Spinal cord (tissue), 10 donors: ENCODE measurements at places on chromosomes 7 and 10.

- no peak for DNase-seq
These were observed 93.5 kb downstream of the KLF6 start for GRCh38 chr10:3691482-3691881.

DNA sequence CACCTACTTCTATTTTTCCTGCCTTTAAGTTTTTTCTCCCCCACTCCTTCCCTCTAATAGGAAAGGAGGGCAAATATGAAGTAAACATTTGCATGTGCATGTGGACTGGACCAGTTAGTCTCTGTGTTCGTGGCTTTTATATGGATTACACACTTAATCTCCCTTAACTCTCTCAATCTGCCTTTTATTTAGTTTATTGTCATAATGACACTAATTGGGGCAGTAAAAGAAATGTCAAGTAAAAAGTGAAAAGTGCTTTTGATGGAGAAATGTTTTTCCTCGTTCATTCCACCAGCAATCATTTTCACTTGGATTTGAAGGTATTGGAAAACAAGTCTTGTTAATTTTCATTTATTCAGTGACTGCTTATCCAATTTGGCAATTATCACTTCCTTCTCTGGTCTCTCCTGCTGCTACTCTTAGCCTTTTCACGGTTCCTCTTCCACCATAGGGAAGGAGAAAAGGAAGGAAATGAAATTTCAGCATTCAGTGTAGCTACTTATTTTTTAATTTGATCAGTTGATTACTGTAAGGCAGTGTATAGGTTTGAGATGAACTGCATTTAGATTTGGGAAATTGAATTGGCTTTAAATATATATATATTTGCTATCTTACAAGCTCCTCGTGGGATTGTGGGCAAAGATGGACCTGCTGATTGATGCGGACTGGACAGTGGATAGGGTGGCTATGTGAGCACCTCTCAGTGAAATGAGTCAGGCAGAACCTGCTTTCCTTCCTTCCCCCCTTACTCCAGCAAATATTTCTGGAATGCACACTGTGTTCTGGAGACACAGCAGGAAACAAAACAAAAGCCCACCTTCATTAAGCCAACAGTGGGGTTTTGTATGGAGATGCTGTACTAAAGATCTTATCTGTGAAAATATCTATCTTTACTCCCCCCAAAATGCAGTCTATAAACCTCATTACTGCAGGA is 77.5 kb downstream of the LRRC4 start:
- DNase-seq, result no peak

DNA sequence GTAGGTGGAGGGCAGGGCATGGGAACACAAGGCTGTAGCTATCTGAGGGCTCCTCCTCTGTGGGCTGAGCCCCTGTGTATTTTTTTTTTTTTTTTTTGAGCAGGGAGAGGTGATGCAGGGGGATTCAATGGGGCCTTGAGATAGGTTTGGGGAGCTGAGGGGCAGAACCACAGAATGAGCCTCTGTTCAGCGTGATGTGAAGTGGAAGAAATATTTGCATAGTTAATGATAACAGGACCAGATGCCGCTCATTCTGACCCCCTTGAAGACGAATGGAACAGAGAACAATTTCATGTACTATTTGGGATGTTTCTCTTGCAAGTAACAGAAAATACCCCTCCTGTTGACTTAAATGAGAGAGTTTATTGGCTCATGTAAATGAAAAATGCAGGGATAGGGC is 69.7 kb upstream of the EMX2 start:
- no peak for DNase-seq

GRCh38 chr7:41504214-41504980 is 198.5 kb downstream of the INHBA start:
- no peak for DNase-seq

DNA sequence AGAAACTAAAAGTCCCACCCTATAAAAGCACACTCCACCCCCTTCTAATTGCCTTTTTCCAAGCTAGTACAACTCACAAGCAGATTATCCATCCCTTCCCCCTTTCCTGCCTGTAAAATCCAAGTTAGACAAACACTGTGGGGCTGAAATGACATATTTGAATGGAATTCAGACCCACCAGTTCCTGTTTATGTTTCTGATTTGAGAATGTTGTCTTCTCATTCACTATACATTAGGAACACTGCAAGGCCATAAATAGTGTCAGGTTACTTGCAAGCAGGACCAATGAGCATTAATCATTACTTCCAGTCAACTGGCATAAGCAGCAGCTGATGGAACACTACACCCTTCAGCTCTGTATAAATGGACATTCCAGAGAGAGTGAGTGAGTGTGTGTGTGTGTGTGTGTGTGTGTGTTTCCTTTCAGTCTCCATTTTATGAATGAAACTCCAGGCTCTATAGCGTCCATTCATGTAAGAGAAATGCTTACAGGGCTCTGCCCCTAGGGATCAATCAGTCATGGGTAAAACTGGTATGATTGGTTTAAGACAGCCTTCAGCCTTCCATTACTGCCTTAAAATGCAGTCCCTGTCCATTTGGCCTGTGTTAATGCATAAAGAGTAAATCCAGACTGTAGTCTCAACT is 69.3 kb downstream of the ETV1 start:
- DNase-seq, result peak; percentile 86

GRCh38 chr7:7051206-7051877 is 131.0 kb upstream of the C1GALT1 start:
- no peak for DNase-seq

- DNase-seq, result no peak
These were observed 38.2 kb upstream of the SLC26A4 start for GRCh38 chr7:107622429-107622828.

DNA sequence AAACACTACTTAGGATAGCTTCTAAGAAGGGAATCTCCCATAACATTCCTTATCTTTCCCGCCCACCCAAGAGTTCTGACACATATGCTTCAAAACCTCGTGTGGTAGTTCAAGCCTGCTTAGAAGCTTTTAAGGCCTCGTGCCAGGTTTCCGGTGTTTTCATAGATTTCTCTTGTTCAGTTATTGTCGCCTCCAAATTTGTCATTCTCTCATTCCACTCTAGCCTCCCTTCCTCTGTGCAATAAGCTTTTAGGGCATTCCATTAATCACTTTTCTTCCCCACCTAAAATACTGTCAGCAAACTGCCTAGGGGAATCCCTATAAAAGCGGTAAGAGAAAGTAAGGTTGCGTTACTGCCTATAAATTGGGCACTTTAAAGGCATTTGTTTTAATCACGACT is 718 bp upstream of the BPGM start:
- no peak for DNase-seq

DNA sequence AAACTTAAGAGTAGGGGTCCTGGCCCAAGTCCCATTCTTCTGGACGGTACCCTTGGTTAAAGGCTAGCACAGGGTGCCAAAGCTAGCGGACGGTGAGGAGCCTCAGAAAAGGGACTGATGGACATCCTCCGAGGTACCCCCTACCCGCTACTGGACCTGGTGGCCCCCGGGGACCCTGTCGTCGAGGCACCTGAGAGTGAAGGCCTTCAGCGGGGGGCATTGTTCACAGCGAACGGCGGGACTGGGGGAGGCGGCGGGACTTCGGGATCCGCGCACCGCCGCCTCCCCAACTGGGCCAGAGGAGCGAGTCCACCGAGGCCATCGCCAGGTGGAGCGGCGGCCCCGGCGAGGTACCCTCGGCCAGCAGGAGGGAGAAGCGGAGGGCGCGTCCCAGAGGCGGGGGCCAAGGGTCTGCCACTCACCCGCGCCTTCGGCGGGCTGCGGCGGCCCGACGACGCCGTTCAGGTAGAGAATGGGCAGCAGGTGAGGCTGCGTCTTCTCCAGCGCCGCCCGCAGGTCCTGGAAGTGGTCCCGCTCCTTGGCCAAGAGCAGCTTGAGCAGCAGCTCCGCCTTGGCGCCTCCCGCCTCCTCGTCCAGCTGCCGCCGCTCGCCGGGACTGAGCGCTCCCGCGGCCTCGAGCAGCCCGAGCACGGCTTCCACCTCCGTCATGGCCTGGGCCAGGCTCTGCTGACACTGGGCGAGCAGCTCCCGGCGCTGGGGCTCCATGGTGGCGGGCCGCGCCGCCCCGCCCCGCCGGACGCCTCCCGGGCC is 575 bp downstream of the DLG5 start:
- peak; percentile 81 for DNase-seq

DNA sequence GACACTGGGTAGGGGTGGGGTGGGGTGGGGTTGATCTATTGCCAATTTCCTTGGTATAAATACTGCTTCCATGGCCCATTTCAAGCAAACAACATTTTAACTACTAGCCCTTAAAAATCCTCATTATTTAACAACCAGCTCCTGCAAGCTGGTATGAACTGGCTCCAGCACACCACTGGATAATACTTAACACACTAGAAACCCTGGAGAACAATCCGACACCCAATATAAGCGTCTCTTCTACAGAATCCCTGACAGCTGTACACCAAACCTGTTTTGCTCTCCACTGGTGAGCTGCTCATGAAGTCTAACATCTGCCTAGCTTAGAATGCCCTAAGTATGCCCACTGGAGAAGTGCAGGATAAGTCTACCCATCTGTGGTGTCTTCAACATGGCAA is 116.8 kb downstream of the HIPK2 start:
- DNase-seq, result no peak

- DNase-seq, result no peak
These were observed 91.6 kb downstream of the AMPH start for GRCh38 chr7:38539477-38540081.

GRCh38 chr10:77987671-77988255 is 41.6 kb downstream of the POLR3A start:
- no peak for DNase-seq

- DNase-seq, result no peak
These were observed 3.5 kb upstream of the PFKFB3 start for GRCh38 chr10:6199131-6199733.

DNA sequence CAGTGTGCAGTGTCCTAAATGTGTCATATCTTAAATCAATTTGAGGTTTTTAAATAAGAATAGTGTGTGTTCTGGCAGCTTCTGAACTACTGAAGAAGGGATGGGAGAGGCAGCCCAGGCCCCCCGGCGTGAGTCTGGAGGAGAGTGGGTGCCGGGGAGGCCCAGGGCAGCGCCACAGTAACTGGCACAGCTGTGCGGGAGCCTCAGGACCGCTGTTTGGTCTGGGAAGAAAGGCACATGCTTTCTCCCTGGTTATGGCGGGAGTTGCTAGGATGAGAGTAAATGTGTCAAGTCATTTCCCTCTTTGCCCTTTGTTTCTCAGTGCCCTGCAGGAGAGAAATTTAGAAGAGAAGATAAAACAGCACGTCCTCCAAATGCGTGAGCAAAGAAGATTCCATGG is 31.9 kb upstream of the PWWP2B start:
- DNase-seq, result no peak

DNA sequence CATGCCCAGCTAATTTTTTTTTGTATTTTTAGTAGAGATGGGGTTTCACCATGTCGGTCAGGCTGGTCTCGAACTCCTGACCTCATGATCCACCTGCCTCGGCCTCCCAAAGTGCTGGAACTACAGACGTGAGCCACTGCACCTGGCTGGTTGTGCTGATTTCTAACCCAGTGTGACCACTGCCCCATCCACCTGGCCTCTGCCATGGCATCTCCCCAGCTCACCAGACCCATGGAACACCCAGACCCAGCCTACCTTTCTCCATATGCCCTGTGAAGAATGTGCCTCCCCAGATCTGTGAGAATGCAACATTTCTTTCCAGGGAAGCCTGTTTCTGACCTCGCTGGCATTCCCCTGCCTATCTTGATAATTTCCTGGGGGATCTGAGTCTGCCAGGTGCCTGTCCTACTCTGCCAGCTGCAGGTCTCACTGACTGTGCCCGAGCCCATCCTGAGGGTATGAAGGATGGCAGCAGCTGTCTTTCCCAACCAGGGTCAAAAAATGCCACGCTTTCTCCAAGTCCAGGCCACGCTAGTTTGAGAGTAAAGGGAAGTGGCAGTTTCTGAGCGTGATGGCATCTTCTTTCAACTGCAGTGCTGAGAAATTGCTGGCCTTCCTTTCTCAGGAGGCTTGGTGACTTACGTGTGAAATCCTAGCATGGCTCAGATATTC is 324.4 kb upstream of the ZNF32 start:
- no peak for DNase-seq

DNA sequence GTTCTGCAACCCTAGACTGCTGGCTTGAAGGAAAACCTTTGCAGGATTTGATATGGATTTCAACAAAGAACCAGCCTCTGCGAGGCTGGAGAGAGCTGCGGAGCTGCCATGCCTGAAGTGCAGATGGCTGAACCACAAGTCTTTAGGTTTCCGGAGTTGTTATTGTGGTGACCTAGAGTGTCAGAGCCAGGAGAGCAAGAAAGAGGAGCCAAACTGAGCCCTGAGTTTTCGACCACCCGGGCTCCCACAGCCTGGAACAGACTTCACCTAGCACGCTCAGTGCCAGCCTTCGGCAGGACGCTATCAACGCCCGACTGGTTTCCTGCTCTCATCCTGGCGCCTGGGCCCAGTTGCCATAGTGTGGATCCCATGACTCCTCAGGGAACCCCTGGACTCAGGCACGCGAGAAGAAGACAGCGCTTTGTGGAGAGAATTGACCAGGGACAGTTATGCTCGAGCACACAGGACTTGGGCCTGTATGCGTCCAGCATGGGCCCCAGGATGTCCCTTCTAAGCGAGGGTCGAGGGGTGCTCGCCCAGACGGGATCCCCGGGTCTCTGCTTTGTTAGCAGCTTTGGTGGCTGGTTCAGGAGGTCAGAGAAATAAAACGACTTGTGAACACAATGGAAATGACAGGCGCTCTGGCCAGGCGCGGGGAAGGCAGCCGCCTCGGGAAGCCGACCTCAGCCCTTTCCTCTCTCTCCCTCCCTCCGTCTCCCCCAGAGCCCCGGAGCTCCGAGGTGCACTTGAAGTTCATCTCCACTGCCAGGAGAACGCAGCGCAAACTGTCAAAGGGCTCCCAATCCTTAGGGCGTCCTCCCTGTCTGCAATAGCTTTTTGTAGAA is 1.8 kb upstream of the GAD2 start:
- DNase-seq, result peak; percentile 65

- DNase-seq, result no peak
These were observed 35.5 kb downstream of the FRMPD2 start for GRCh38 chr10:48238826-48239520.

GRCh38 chr10:129768437-129769355 is 195.4 kb downstream of the EBF3 start:
- no peak for DNase-seq

- no peak for DNase-seq
These were observed 163.1 kb upstream of the AGR3 start for GRCh38 chr7:17044861-17045260.

- no peak for DNase-seq
These were observed 35.0 kb downstream of the YKT6 start for GRCh38 chr7:44235582-44236332.

DNA sequence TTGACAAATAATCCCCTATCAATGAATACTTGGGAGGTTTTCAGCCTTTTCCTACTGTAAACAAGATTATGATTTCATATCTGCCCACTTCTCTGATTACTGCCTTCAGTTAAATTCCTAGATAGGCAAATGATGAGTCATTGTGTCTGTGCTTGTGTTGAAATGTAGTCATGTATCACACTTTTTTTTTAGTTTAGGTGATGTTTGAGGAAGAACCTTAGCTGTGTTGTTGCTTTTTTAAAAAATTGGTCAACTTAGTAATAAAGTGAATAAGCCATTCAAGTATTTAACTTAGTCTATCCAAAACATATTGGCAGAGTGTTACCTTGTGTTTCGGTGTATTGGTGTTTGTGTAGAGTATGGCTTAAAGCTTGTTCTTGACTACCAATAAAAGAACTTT is 60.0 kb downstream of the WAC start:
- no peak for DNase-seq

GRCh38 chr7:131786204-131786603 is 229.8 kb upstream of the PODXL start:
- no peak for DNase-seq
